ENCODE measurements at places on chromosomes 5 and 9.

GRCh38 chr5:175521313-175521833, 43.0 kb downstream of the SFXN1 start:
- DNase-seq = no peak

DNA sequence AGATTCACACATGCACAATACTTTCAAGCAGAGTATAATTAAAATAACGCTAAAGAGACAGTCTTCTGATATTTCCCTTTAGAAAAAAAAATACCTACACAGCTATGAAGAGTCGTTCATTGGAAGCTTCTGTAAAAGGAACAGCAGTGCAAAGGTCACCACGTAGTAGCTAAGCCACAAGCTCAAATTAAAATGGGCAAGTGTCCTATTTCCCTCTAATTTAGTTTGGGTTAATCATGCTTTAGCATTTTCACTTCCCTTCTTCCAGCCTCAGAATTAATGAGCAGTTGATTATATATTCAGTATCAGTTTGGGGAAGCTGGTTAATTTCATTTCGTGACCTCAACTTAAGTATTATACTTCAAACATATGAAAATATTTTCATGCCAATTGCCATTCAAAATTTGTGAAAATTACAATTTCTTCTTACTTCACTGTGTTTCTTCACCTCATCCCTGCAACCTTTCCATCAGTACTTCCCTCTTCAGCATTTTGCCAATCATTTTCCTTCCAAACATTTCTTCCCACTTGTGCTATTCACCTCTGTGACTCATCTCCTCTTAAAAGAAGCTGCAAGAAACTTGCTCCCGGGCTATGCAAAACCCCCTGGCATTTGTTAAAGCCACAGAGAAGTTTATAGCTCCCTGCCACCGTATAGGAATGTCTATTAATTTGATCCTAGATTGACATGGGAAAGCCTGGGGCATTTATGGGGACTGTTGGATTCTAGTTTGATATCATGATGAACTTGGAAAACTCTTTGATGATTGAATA, 83.0 kb downstream of the DMRTA1 start:
- no peak for DNase-seq

- DNase-seq = no peak
These were observed 11.9 kb downstream of the FAM240B start for GRCh38 chr9:38707885-38708637.

GRCh38 chr9:25658571-25658970, 19.7 kb downstream of the TUSC1 start:
- DNase-seq = no peak

- no peak for DNase-seq
These were observed 51.4 kb upstream of the COL15A1 start for GRCh38 chr9:98892288-98892687.

DNA sequence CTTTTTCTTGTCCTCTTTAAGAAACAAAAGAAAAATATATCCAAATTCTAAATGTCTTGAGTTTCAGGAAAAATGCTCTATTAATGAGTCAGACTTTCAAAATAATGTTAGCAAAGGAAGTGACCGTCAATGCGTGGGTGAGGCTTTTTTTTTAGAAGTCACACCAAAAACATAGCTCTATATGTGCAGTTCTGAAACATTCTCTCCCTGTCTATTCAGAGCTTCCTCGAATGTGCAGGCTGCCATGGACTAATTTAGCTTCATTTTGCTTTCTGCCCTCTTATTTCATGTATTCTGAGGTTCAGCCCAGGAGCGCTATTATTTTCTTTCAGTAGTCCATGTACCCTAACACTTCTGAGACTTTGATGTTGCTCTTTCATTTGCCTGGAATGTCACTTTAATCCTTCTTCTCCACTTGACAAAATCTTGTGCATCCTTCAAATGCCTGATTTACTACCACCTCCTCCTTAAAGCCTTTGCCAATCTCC, 72.5 kb upstream of the RASA1 start:
- DNase-seq = peak; percentile 80

DNA sequence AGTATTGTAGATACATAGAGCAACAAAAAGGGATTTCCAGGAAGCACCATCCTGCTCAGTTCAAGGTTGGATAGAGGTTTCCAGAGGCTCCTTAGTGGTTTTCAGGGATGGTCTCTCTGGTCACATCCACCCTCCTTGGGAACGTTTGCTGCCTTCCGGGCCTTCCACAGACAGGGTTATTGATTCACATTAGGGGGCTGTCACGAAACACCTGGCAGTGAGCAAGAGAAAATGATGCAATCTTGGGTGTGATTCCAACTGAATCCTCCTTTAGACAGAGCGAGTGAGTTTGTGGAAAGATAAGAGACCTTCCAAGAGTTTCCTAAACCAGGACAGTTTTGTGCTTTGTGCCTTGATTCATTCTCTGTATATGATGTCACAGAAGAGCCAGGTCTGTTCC, 43.8 kb upstream of the CTSL start:
- DNase-seq = no peak

DNA sequence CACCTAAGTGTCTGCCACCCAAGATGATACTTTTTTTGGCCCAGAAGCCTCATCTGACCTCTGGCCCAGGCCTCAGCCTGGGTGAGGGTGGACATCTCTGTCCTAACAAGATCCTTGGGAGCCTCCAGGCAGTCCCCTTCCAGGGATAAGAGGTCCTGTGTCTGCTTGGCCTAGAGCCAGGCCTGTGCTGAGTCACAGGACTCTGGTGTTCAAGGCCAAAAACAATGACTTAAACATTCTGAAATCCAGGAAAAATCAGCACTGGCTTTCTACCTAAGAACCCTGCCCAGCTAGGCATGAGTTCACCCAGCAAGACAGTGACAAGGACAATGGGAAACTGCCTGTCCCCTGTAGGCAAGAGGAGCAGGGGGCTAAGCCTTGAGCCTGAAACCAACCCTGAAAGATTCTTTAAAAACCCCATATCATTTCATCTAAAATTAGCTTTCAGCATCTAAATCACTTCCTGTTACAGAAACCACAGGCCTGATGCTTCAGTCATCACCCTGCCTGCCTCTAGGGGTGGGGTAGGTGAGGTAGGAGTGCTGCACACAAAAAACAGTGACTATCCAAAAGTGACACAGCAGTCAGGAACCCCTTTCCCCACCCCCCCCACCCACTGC, 29.9 kb downstream of the CSF2 start:
- peak; percentile 96 for DNase-seq

DNA sequence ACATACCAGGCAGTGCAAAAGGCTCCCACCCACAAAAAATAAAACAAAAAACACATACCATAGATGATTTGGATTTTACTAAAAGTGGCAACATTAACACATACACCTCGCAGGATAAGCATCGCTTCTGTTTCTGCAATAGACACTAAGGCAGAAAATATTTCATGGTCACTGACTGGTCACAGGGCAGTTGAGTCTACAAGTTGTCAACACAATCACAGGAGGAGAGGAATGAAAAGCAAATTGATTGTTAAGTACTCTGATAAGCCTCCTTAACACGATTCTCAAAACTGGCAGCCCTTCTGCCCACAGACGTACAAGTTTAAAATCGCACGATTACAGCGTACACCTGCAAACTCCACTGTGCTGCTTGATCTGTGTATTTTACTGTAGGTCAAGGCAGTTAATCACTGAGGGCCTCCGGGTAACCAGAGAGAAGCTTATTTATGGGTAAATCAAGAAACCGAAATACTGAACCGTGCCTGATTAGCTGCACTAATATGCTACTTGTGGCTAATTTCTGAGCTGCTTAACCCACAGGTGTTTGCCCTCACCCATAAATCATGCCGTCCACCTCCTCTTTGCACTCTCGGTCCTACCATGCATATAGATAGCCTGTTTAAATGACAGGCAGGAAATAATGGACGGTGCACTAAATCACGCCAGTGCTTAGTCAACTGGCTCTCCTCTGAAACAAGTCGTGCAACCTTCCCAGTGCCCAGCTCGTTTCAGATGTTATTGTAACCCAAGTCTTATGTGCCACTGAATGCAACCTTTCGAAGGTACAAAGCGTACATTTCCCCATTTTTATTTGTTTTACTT, 659.4 kb upstream of the ADAMTS16 start:
- DNase-seq = peak; percentile 42

GRCh38 chr5:114346181-114346580, 15.7 kb upstream of the KCNN2 start:
- DNase-seq = no peak
